ENCODE measurements at places on chromosomes 5 and 9. TPM values are rescaled to one million over a fixed set of nuclear protein-coding genes. Genes with fewer than 3 reads are reported as not detected.

The C9orf50 gene
- total RNA-seq = not detected

The GRXCR2 gene
- not detected for total RNA-seq

The RNF183 gene
- total RNA-seq = not detected

The N4BP3 gene
- total RNA-seq = 16.6 TPM

The NR3C1 gene
- 25.0 TPM for total RNA-seq

The TBC1D13 gene
- 12.3 TPM for total RNA-seq

The ZER1 gene
- total RNA-seq = 14.1 TPM

The ACOT12 gene
- 0.13 TPM for total RNA-seq

DNA sequence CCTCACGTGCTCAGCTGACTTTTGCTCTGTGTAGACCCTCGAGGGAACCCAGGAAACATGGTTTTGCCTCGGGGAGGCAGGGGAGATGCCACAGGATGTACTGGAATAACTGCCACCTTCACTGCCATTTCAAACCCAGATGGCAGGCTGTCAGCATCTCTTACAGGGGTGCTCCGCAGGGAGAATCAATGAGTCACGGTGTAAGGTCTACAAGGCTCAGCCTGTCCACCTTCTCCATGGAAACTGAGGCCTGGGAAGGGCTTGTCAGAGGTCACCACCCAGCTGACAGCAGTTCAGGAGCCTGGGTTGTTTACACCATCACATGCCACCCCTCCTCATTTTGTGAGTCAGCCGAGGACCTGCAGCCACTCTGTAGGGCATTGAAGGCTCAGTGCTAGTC lies 30.8 kb downstream of the DAB2IP start:
- DNase-seq = no peak

DNA sequence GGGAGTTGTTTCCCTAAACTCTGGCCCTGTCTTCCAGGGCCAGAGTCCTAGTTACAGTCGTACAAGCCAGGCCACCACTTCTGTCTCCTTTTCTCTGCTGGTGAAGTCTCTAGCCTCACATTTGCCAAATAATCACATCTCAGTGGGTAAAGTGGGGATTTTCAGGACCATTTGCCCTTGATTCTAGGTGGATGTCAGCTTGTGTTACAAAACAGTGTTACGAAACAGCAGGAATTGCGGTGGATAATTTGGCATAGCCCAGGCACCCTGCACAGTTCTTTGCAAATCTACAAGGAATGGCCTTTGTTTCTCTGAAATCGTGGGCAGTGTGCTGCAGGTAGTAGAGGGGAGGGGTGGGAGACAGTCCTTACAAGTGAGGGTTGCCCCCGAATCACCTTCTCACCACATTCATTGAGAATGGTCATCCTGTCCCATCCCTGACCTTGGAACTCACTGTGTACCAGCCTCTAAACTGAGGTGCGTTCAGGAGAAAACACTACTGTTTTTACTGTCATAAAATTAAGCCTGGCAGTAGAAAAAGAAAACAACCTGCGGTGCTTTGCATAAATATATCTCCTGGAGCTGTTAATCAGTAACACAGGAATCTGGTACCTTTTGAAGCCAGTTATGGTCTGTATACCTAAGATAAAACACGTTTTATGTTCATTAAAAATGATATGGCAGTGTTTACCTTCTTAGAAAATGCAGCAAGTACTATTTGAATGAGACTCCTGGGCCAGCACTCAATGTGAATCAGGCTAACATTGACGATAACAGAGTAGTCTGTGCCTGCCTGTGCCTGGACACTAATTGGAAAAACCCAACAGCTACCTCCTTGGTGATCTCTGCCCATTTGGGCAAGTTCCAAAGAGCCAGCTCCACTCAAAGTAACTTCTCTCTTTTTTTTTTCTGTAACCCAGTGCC lies 44.3 kb downstream of the CYSTM1 start:
- no peak for DNase-seq

GRCh38 chr5:96969366-96969765 lies 33.5 kb downstream of the LNPEP start:
- no peak for DNase-seq

DNA sequence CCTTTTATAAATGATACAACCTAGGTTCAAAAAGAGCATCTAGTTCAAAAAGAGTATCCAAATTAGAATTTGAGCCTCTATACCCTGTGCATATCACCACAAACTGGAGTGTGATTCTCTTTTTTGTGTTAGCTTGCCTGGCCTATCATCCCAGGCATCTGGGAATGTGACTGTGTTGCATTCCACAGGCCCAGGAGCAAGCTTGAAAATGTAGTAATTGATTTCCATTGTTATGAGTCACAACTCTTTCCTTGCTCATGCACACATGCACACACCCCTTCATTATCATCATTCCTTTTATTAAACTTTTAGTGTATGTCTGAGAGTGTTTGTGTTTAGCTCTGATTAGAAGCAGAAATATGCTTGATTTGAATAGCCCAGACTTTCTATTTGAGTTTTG lies 75.2 kb downstream of the FCHO2 start:
- DNase-seq = peak; percentile 45

DNA sequence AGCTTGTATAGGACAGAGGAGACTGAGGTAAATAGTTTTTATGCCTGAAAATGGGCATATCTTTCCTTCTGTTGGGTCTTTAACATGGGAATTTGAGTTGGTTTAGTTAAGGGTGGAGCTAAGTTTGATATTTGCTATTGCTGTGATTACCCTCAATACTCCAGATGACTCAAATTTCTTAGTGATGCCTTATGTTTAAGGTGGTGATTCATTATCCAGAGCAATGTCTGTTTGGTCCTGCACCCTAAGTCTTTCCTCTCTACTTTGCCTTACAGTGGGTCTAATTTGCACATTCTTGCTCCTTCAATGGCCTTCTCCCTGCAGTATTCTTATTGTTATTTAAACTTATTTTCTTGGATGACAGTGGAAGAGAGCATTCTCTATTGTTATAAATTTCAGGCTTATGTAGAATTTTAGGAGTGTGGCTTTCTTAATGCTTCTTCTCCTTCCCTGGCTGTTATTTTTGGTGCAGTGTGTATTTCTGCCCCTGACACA lies 312.9 kb upstream of the RPS23 start:
- DNase-seq = no peak

- no peak for DNase-seq
Measured at GRCh38 chr5:79793722-79794121, 104.1 kb downstream of the CMYA5 start.

DNA sequence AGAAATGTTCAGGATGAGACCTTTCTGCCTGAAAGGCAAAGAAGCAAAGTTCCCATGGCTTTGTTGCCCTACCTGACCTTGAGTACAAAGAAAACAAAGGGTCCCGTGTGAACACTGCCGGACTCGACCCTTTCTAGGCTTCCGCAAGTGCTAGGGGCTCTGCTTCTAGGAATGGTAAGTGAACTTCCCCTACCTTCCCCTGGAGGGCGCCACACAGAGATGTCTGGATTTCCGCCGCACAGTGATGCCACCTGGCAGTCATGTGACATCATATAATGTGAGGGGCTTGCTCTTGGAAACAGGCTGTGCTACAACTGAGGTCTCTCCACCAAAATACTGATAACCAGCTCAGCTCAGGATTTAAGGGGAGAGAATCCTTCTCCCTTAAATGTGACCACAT lies 56.6 kb downstream of the HSD17B3 start:
- DNase-seq = no peak

GRCh38 chr5:36891266-36891665 lies 14.7 kb downstream of the NIPBL start:
- DNase-seq = no peak

DNA sequence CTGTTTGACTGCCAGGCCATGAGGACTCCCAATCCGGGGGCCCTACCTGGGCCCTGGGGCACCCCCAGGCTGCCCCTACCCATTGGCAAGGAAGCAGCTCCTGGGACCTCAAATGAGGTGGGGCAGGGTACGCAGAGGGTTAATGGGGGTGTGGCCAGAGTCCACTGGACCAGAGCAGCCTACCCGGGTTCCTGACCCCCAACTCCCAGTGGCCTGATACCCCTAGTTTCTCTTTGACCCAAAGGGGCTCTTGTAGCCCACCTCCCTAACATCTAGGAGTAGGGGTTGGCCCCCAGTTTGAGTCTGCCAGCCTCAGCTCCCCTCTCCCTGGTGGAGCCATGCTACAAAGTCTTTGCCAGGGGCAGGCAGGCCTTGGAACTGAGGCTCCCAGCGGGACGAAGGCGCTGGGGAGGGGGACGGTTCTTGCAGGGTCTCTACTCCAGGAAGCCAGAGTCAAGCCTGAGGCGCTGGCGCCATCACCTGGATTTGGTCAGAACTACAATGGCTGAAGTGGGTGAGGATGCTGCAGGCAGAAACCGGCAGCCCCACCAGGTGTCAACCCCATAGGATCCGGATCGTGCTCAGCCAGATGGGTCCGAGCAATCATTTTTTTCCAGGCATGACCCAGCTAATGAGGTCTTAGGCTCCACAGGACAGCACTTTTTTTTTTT lies 8.4 kb upstream of the CERCAM start:
- DNase-seq = no peak

GRCh38 chr5:158451203-158451992 lies 592.5 kb upstream of the CLINT1 start:
- DNase-seq = no peak

DNA sequence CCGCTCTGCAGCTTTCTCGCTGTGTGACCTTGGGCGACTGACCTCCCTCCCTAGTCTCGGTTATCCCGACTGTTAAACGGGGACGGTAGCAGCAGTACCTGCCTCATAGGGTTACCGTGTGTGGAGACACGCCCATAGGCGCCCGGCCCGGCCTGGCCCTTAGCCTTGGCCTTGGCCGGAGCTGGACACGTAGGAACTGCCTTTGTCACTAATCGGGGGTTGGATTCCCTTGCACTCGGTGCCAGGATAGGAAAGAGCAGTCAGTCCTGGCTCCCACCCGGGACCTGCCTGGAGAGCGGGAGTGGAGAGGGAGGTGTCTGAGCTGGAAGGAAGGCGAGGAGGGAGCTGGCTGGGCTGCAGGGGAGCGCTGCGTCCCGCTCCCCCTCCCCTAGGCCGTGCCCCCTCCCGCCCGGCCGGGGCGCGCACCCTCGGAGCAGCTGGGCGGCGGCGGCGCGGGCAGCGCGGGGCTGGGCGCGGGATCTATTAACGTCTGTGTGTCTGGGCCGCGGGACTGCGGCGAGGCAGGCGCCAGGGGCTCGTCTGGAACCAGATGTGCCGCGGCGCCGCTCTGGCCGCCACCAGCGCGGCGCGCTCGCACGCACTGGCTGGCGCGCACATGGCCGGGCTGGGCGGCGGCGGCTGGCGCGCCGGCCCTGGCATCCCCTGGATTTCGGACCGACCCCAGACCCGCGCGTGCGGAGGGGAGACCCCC lies 31.7 kb downstream of the PRRX2 start:
- no peak for DNase-seq

DNA sequence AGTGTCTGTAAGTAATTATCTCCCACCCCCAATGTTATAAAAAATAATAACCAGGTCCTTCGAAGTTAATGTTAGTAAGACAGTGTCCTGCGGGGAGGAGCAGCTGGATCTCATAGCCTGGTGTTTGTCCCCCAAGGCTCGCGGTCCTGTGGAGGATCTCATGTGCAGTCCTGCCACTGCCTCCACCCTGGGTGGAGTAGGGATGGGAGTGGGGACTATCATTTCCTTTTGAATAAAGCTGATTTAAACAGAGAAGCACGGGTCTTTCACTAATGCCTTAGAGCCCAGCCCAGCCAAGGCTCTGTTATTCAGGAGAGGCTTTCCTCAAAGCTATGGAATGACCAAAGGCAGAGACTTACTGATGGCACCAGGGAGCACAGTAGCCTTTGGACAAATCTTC lies 40.2 kb downstream of the SUB1 start:
- no peak for DNase-seq

DNA sequence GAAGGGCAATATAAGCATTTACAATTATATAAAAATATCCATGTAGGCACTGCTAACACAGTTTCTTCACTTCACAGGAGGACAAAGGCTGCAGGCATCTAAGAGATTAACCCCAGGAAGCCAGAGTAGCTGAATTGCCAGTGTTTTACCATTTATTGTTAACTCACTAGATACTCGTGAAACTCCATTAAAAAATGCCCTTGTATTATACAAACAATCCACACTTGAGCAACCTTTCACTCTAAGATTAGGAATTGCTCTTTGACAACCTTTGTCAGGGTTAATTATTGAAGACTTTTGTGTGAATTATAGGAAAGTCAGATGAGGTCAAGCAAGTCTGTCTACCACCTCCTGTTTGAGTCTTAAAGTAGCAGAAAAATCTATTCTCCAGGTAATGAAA lies 317.8 kb downstream of the ADGRV1 start:
- no peak for DNase-seq

- no peak for DNase-seq
Measured at GRCh38 chr5:160496784-160497183, 75.1 kb downstream of the PTTG1 start.

DNA sequence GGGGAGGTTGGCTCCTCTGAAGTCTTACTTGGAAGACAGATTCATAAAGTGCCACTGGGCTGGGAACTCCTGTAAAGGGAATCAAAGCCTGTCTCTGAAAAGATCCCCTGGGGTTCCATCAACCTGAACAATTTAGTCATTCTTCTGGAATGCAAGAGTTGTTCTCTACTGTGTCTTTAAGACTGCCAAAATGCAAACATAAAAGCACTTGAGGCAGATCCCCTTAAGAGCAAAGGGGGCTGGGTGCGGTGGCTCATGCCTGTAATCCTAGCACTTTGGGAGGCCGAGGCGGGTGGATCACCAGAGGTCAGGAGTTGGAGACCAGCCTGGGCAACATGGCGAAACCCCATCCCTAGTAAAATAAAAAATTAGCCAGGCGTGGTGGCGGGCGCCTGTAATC lies 16.7 kb downstream of the CDKN2AIPNL start:
- no peak for DNase-seq

Measured in pulmonary artery endothelial cell (primary cell).